Hypothalamus (tissue), 51 donors: ENCODE measurements at places on chromosomes 12 and 14.

GRCh38 chr12:77388445-77389265 lies 323.3 kb upstream of the E2F7 start:
- DNase-seq, result no peak

GRCh38 chr14:96297000-96297399 lies 41.0 kb downstream of the BDKRB1 start:
- DNase-seq, result no peak

- DNase-seq, result no peak
These were observed 22.5 kb upstream of the PGF start for GRCh38 chr14:74977901-74978385.

DNA sequence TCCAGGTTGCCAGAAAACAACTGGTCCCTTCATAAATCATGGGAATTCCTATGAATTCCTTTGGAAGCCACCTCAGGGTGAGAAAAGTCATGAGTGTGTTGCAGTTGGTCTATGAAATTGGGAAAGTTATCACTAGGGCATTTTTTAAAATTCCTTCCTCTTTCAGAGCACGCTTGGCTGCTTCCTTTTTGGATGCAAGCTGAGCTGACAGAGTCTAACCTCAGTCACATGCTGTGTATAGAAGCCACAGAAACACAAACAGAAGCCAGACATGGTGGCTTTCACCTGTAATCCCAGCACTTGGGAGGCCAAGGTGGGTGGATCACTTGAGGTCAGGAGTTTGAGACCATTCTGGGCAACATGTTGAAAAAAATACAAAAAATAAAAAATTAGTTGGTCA lies 21.7 kb upstream of the HELB start:
- no peak for DNase-seq

GRCh38 chr12:115249671-115250278 lies 565.8 kb upstream of the TBX3 start:
- DNase-seq, result no peak

GRCh38 chr12:123391546-123392343 lies 7.8 kb downstream of the KMT5A start:
- no peak for DNase-seq

DNA sequence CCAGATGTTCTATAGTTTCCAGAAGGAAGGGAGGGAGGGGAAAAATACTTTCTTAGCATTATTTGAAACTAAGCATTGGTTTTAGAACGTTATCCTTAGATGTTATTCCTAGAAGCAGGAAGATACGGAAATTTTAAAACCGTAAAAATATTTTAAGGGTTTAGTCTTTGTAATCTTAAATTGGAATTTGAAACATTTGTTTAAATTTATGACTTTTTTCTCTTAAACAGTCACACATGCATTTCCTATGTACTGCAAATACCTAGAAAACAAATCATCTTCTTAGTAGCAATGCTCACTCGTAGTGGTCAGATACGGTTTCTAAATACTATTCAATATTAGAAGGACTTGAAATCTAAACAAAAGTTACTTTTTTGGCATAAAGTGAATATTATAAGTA lies 282.0 kb downstream of the ERC1 start:
- no peak for DNase-seq

DNA sequence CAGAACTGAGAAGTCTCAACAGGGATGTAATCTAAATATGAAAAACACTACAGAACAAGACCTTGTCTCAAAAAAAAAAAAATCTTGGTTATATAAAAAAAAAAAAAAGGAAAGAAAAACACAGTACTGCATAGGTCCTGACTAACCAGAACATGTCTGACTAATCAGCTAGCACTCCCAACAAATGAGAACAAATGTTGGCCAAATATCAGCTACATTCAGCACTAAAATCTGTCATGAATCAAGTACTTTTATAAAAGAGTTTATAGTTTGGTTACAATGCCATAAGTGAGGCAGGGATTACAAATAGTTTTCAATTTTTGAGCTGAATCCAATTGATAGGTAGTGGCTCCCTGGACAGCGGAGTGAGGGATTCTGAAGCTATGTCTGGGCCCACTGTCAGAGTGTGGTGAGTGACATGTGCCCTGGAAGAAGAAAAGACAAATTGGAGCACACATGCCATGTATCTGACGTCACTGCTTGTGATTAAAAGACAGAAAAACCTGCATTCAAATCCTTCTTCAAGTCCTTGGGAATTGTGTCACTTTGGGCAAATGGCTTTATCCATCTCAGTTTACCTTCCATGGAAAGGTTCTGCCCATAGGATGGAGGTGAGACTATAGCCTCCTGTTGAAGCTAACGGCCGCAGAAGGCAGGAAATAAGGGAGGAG lies 5.6 kb upstream of the FAM234B start:
- no peak for DNase-seq

- DNase-seq, result no peak
These were observed 330.5 kb downstream of the PAWR start for GRCh38 chr12:79360286-79360685.

GRCh38 chr12:83008703-83009102 lies 322.0 kb downstream of the TMTC2 start:
- no peak for DNase-seq
